NCI-H1436 treated with DMSO at 0.1 percent for 48 hours (cell line): ENCODE measurements at places on chromosomes 6 and 20.

DNA sequence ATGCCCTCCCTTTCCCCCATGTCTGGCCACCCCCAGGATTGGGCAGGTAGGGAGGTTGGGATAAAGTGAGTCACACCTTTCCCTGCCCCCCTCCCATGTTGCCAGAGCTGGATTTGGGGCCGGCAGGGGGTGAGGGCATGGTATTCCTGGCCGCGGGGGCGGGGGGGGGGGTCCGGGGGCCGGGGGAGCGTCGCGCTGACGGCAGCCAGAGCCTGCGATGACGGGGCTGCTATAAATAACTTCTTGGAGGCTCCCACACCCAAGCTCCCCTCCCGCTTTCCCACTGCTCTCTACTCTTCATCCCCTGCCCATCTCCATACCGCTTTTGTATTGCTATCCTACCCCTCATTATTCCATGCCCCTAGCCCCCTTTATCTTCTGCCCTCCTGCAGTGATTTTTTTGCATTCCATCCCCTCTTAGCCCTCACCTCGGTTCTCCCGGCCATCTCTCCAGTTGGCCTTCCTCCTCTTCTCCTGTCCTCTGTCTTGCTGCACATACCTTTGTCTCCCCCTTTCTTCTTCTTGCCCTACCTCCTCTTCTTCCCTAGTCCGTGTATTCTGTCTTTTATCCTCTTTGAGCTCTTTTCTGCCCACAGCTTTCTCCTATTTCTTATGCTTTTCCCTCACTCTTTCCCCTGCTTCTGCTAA, 13.8 kb downstream of the SYNGAP1 start:
- DNase-seq, result no peak

- DNase-seq, result no peak
Measured at GRCh38 chr6:154538640-154539191, 28.2 kb upstream of the CNKSR3 start.

GRCh38 chr20:11248011-11248409, 574.2 kb upstream of the JAG1 start:
- DNase-seq, result no peak

DNA sequence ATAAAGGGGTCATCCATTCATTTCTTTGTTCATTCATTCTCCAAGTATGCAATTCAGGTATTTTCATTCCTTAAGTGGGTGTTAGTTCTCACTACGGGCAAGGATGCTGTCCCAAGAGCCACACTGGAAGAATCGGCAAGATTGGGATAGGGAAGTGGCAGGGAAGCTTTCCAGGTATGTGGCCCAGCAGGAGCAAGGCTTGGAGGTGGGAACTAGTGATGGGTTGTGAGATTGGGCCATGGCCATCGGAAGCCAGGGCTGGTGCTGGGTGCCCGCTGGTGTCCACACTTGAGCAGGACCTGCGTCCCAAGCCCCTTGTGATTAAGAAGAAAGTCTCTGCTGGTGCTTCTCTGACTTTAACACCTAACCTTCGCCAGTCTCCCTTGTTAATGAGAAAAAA, 15.1 kb downstream of the VSTM2L start:
- no peak for DNase-seq

GRCh38 chr6:87682310-87682709, 19.7 kb downstream of the AKIRIN2 start:
- no peak for DNase-seq

- DNase-seq, result no peak
Measured at GRCh38 chr6:123635567-123635966, 1.2 kb downstream of the TRDN start.

DNA sequence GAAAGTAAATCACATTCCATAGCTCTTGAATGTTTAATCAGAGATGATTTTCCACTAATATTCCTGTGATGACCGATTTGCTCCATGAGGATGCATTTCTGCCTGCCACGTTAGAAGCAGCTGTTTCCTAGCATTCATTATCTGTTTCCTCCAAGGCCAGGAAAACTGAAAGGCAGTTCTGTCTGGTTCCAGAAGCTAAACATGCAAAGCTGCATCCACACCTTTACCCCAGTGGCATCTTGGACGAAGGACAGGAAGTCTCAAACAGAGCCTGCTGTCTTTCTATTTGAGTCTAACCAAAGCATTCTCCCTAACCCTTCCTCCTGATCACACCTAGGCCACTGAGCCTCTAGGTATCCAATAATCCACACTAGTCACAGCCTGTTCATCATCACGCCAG, 27.6 kb downstream of the CNKSR3 start:
- no peak for DNase-seq

GRCh38 chr20:63950701-63951397, 5.4 kb downstream of the UCKL1 start:
- no peak for DNase-seq
